SK-N-MC (cell line): ENCODE measurements at places on chromosomes 1 and 21.

DNA sequence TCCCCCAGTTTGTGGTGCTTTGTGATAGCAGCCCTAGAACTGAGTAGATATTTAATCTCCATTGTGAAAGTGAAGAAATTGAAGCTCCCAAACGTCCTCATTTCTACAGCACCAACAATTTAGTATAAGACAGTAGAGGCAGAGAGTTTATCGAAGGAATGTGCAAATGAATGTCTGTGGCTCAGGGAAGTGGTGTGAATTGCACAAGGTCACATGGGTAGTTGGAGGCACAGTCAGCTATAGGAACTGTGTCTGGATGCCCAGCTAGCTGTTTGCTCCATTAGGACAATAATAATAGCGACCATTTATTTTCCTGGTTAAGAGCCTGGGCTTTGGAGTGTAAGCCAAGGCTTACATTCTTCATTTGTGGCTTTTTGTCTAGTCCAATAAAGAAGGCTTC lies 144.4 kb upstream of the USP24 start:
- DNase-seq, result no peak

DNA sequence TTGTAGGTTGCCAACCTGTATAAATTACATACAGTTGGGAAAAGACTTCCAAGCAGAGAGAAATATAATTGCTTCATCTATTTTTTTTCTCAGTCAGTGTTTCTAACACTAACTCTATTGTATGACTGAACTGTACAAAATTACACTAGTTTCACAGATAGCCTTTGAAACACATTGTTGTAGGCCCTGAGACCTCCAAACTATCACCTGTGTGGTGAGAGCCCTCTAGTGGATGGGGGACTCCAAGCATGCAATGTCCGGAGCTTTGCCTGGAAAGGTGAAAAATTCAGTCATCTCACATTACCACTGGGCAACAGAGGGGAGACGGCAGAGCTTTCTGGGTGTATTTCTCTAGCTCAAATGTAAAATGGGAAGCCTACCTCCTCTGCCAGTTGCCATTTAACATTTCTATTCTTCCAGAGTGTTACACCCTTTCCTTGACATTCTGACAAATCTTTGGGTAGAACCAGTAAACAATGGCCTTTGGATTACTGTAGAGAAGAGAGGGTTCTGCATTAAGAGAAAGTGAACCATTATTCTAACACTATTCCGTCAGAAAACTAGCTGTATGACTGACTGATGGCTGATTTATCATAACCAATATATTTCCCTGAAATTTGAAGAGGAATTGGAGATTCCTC lies 212.2 kb downstream of the LYPLAL1 start:
- DNase-seq, result no peak

DNA sequence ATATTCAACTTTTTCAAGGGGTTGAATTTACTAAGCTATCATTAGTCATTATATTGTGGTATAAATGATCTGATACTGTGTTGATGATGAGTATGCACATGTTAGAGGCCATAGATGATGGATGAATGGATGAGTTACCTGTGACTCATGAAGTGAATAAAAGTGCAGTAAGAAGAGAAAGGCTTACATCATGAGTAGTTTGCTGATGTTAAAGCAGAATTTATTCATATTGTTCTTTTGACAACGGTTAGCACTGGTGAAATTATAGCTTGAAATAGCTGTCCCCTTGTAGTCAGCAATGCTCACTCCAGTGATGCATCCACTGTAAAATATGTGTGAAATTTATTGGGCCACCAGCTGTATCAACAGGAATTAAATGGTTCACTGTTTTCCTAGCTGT lies 541.0 kb upstream of the ZRANB2 start:
- DNase-seq, result no peak

DNA sequence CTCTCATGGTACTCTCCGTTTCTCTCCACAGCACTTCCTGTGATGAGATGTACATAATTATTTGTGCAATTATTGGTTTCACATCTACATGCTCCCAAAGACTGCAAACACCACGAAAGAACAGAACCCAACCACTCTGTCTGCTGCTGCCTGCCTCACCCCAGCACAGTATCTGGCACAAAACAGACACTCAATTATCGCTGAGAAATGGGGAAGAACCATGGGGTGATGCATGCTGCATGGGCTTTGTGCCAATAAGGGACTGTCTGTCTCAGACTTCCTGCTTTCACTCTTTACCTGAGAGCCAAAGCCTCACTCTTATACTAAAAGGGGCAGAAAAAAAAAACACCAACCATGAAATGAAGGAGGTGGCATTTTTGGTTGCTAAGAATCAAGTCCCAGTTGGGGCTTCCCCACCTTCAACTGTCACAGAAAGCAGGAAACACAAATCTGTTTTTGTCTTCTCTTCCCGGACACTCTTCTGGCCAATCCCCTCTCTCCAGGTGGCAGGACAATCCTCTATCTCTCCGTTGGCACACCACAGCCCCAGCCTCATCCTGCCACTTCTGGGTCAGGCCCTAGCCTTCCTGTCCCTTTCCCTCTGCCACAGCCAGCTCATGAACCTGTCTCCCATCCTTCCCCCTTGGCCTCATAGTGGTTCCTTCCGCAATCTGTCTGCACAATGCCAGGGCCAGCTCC lies 82.0 kb downstream of the TGFBR3 start:
- no peak for DNase-seq

DNA sequence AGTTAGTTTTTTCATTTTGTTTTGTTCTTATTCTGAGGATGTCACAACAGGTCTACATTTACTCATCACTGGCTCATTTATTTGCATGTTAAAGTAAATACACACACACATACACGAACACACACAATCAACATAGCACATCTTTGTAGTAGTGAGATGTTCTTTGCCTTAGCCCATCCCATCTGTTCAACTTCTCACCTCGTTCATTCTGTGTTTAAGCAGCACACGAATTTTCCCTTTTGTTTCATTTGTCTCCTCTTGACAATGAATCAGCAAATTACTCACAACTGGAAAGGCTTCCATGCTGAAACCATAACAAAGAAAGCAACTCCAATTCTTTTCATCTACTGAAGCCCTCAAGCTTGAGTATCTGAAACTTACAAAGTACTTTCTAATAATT lies 133.3 kb upstream of the CHRM3 start:
- DNase-seq, result no peak

GRCh38 chr1:26166719-26167281 lies 2.0 kb downstream of the C1orf232 start:
- no peak for DNase-seq

DNA sequence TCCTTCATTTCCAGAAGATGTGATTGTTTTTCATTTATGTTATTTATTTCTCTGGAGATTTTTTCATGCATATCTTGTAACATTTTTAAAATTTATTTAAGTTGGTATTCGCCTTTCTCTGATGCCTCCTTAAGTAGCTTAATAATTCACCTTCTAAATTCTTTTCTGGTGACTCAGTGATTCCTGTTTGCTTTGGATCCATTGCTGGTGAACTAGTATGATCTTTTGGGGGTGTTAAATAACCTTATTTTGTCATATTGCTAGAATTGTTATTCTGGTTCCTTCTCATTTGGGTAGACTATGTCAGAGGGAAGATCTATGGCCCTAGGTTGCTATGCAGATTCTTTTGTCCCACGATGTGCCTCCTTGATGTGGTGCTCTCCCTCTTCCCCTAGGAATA lies 1347.2 kb upstream of the B3GALT2 start:
- DNase-seq, result no peak

DNA sequence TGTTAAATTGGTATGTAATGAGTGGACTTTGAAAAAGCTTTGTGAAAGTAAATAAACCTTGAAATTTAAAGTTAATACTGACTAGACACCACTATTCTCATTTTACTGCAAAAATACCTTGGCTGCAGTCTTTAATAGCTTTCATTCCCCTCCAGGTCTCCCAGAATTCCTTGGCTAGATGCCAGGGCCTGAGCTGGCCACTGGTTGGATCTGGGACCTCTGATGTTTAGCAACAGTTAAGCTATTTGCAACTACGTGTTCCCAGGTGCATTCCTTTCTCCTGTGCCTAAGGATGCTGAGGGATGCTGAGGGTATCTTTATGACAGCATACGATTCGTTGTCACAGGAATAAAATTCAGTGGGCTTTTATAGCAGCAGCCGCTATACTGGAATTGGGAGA lies 938.7 kb downstream of the TTLL7 start:
- DNase-seq, result no peak

GRCh38 chr1:212247179-212247721 lies 38.0 kb upstream of the PPP2R5A start:
- no peak for DNase-seq

DNA sequence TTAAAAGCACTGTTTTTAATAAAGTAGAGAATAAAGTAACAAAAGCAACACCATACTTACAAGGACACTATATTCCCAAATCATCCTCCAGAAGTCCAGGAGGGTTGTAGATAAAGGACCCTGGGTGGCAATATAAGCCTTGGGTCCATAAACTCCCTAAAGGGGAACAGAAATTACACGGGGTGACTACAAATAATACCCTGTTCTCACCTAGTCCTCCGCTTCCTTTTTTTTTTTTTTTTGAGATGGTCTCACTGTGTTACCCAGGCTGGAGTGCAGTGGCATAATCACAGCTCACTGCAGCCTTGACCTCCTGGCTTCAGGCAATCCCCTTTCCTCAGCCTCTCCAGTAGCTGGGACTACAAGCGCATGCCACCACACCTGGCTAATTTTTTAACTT lies 13.1 kb downstream of the PTPN22 start:
- DNase-seq, result no peak

- DNase-seq, result no peak
Observed at GRCh38 chr1:18770799-18771198, 88.7 kb downstream of the TAS1R2 start.

DNA sequence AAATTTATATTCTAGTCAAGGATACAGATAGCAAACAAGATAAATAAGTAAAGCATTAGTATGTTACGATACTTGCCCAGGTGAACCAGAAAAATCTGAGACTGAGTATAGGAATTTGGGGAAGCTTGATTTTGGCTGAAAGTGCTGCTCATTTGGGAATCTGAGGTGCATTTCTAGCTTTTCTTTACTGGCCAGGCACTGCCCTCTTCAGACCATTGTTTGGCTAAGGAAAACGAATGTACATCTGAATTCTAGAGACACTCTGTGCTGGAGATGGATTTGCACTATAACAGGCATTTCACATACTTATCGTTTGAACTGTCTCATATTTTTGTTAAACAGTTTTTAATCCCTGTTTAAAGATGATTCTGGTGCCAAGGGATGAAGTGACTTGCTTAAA lies 23.4 kb downstream of the ARID1A start:
- no peak for DNase-seq

DNA sequence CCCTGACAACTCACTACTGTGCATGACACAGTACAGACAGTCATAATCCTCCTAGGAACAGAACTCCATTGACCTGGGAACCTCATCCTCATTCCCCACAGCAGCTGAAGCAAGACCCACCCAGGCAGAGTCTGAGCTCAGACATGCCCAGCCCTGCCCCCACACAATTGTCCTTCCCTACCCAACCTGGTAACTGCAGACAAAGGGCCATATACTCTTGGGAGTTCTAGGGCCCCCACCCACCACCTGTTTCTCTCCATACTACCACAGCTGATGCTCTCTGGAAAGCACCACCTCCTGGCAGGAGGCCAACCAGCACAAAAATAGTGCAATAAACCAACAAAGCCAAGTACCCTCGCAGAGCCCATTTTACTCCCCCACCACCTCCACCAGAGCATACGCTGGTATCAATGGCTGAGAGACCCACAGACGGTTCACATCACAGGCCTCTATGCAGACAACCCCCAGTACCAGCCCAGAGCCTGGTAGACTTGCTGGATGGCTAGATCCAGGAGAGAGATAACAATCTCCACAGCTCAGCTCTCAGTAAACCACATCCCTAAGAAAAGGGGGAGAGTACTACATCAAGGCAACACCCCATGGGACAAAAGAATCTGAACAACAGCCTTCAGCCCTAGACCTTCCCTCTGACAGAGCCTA lies 159.7 kb upstream of the CXADR start:
- no peak for DNase-seq

DNA sequence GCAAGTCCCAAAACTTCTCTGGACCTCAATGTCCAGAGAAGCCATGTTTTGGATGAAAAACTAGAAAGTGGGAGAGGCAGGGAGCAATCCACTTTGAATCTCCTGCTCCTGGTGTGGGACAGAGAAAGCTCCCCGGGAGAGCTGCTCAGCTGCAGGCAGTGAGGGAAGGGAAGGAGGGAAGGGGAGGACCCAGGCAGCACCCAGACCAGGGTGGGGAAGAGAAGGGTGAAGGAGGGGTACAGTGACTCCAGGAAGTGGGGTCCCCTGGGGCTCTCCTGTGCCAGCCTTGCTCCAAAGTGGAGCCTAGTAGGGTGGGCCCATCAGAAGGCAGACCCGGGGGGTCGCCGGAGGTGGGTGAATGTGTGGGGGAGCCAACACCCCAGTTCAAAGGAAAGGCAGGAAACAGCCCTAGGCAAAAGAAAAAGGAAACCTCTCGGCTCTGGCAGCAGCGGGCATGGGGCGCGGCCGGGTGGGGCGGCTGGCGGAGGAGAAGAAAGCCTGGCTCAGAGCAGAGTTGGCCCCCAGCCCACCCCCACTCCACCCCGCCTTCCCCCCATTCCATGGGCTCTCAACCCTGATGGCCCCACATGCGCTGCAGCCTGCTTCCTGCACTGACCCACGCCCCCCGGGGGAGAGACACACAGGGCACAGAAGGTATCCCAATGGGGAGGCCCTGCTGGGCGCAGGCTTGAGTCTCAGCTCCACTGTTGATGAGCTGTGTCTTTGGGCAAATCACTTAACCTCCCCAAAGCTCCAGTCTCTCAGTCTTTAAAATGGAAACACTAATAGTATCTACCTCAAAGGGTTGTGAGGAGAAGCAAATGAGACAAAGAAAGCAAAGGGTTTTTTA lies 5.7 kb downstream of the LGR6 start:
- no peak for DNase-seq

- no peak for DNase-seq
Observed at GRCh38 chr1:18446751-18447150, 34.0 kb upstream of the KLHDC7A start.

DNA sequence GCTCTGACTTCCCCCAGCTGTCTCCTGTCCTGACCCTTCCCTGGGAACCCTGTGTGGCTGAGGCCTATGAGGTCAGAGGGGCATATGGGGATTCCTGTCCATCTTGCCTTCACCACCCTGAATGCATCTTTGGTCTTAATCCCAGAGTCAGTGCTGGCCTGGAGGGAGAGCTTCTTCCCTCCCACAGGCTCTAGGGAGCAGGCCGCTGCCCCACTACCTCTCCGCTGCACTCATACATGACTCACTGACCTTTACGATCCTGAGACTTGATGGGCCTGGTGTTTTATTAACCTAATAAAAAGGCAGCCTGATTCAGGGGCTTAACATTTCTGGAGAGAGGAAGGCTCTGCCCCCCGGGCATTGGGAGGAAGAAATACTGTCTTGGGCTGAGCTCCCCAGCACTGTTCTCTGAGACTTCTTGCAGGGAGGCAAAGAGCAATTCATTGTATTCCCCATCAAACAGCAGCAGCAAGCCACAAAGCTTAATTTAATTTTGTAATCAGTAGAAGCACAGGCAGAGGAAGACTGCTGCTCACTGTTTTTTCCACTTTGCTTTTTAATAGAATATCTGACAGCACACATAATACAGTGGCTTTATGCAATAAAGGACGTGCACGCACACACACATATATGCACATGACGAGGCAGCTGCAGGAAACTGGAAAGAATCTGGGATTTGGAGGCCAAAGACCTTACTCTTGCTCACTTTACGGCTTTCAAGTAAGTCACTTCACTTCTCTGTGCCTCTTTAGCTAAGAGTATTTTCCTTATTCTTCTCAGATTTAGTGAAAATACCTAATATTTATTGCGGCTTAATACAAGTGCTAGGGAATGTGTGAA lies 89.2 kb upstream of the GRIK3 start:
- no peak for DNase-seq

GRCh38 chr21:39775816-39776215 lies 30.8 kb downstream of the IGSF5 start:
- DNase-seq, result no peak
